ENCODE measurements at places on chromosomes 1 and 21.

- DNase-seq = no peak
Observed at GRCh38 chr1:3380469-3380868, 74.0 kb upstream of the ARHGEF16 start.

DNA sequence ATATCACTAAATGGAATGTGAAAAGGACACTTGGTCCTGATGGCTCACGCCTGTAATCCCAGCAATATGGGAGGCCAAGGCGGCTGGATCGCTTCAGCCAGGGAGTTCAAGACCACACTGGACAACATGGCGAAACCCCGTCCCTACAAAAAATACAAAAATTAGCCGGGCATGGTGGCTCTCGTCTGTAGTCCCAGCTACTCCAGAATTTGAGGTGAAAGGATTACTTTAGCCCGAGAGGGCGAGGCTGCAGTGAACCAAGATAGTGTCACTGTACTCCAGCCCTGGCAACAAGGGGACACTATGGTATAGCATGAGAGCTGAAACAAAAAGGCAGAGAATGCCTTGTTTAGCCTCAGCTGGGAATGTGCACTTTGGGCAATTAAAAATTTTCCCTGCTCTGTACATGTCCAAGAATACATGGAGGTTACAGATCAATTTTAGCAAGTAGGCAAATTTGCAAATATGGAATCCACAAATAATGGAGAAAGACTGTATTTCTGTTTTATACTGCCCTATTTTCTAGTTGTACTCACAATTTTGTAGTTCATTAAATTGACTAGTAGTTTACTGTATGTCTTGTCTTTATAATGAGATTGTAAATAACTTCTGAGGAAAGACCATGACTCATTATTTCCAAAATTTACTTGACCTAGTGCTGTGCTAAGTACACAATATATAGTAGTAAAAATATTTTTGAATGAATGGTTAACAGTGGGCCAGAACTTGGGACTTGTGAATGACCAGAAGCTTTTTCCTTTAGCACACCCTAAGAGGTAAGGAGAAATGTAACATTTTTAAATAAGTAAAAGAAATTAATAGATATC lies 2.0 kb upstream of the ANGEL2 start:
- DNase-seq = no peak

DNA sequence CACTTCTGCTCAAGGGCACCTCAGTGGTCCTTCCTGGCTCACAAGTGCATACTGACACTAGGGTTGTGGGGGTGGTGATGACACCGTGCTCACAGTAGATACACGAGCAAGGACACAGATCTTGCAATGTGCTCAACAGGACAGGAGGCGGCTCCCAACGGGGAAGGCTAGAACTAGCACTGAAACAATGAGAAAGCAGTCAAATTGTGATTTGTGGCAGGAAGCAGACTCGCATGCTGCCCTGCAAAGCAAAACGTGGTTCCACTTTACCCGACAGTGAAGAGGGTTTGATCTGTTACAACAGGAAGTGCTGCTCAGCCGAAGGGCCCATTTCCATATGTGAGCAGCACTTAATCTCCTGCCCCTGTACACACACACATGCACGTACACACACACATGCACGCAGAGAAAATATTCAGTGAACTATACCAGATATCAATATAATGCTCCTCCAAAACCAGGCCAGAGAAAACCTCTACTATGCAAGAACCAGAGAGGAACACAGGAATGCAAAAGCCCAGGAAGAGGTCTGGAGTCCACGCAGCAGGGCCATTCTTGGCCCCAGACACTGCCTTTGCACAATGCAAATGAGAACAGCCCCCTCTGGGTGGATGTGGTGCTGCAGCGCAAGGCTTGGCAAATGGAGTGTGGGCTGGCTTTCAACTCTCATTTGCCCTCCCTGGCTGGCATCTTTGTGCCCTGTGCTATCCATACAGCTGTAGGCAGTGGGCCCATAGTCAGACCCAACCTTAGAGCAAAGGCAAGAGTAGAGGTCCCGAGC lies 47.1 kb downstream of the KANK4 start:
- DNase-seq = no peak

GRCh38 chr1:234607109-234608024 lies 2.6 kb downstream of the IRF2BP2 start:
- no peak for DNase-seq

- DNase-seq = no peak
Observed at GRCh38 chr1:167401260-167401873, 117.0 kb downstream of the CD247 start.

GRCh38 chr1:6866825-6867224 lies 81.6 kb downstream of the CAMTA1 start:
- DNase-seq = no peak

DNA sequence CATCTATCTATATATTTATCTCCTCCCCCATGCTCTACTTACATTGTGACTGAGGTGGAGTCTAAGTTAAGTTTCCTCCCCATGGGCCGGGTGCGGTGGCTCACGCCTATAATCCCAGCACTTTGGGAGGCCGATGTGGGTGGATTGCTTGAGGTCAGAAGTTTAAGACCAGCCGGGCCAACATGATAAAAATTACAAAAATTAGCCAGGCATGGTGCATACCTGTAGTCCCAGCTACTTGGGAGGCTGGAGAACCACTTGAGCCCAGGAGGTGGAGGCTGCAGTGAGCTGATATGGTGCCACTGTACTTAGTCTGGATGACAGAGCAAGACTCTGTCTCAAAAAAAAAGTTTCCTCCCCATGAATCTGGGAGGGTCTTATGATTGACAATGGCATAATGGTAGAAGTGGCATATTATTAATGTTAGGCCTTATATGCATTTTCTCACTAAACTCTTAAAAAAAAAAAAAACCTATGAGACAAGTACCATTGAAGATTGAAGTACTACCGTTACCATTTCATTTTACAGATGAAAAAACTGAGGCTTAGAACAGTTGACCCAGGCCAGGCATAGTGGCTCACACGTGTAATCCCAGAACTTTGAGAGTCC lies 11.2 kb downstream of the F11R start:
- DNase-seq = no peak

GRCh38 chr1:172429331-172430127 lies 9.0 kb downstream of the C1orf105 start:
- peak; percentile 42 for DNase-seq

GRCh38 chr21:45339421-45340402 lies 52.0 kb upstream of the POFUT2 start:
- DNase-seq = no peak

- no peak for DNase-seq
Observed at GRCh38 chr1:232939748-232940147, 10.7 kb upstream of the NTPCR start.

GRCh38 chr1:155003766-155004351 lies 1.3 kb downstream of the ZBTB7B start:
- DNase-seq = no peak

DNA sequence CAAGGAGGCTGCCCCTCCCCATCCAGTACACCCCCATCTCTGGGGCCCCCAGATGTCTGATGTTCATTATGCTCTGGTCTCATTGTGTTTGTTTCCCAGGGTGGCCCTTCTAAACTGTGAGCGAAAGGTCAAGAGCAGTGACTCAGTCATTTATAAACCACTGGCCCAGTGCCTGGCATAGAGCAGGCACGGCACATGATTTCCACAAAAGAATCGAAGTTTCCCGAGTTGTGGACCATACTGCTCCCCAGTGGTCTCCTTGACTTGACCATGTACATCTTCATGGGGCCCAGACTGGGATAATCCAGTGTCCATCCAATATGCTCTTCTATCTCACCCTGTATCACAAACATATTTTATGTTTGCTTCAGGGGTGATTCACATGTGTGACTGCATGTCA lies 153.3 kb downstream of the NR5A2 start:
- peak; percentile 45 for DNase-seq

GRCh38 chr1:53982034-53982762 lies 35.8 kb downstream of the LDLRAD1 start:
- DNase-seq = no peak

- no peak for DNase-seq
Observed at GRCh38 chr21:37266515-37267221, 466 bp downstream of the VPS26C start.

GRCh38 chr1:241531195-241532161 lies 700 bp upstream of the KMO start:
- peak; percentile 37 for DNase-seq

DNA sequence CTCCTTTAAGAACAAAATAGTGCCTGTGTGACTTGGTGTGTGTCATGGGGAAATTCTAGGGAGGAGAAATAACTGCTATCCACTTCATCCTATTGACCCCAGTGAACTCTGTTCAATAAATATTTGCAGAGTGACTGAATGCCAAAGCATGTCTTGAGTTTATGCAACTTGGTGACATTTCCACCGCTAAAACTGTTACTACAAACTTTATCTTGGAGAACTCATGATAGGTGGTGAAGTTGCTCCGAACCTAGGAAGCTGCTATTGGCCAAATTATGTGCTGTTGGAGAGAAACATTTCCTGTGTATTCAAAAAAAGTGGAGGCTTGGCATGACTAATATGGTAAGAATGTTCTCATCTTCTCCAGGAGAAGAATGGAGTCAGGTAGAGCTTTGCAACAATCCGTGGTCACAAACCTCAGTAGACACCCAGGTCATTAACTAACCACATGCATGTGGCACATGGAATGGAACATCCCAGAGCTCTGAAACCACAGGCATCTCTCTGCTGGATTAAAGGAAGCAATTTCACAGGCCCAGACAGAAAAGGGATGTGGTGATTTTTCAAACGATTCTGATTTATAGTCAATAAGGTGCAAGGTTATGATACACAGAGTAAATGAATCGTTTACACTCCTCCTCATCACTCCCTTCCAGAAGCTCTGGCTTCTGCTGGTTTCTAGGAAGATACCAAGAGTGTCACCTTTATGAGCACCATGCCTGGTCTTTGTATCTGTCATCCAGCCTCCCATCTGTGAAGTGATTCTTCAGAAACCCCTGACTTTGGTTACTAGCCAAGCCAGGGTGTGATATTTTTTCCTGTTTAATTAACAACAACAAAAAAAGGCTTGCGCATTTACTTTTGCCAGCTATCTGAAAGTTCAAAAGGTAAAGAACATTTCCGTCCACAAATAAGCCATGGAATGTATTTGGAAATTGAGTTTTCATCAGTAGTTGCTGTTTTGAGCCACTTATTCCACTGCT lies 361.1 kb downstream of the TGFB2 start:
- DNase-seq = peak; percentile 99

DNA sequence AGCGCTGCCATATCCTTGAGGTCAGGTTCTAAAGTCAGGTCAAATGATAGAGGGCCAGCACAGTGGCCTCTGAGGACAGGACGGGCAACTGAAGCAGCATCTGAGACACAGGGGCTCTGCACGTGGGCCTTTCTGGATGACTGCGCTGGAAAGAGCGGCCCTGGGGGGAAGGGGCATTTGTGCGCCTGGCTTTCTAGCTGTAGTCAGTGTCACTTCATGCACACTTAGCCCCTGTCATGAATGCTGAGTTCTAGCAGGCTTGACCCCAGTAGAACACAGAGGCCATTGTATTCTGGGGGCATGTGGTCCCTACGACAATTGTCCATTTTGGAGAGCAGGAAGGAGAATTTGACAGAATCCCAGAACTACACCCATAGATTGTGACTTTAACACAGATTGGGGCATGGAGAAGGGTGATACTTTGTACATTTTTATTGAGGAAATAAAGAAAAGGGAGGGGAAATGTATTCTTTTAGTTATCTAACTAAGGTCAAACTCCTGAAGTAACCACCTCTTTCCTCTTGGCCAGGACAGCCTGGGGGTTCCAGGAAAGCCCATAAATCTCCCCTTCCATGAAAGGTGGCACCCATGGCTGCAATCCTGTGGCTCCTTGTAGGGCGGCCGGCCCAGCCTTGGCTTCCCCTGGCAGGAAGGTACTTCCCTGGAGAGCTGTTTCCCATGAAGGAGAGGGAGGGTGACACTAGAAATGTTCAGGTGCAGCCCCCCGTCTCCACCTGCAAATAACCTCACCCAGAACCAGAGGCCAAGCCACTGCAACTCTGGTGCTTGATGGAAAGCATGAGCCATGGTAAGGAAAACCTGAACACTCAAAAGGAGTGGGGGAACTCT lies 34.4 kb downstream of the NTPCR start:
- no peak for DNase-seq

GRCh38 chr21:41269535-41269934 lies 47.1 kb upstream of the FAM3B start:
- DNase-seq = no peak

DNA sequence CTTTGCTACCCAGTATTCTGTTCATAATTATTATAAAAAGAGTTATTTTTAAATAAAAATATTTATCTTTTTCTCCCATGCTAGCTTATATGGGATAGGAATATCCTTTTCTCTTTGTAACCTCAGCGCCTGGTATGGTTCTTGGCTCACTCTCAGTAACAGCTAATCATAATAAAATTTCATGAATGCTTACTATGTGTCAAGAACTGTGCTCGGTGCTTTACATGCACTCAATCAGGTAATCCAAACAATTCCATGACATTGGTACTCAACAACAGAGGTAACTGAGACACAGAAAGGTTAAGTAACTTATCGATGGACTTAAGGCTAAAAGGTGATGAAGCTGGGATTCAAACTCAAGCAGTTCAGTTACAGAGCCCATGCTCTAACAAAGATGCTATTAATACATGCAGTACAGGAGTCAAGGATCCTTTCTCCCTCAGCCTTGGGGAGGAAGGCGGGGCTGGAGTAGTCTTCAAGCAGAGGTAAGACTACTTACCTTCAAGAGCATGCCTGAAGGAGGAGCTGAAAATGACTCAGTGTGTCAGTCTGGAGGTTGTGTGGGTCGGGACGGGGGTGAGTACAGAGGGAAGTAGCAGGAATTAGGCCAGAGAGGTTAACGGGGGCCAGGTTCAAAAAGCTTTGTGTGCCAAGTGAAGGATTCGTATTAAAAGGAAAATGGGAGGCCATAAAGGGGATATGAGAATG lies 73.4 kb downstream of the PLPPR5 start:
- DNase-seq = no peak

GRCh38 chr21:31589820-31590219 lies 69.7 kb upstream of the SOD1 start:
- DNase-seq = no peak

GRCh38 chr1:47794530-47794929 lies 202.7 kb downstream of the TRABD2B start:
- DNase-seq = no peak

GRCh38 chr1:67020304-67020703 lies 33.6 kb downstream of the SLC35D1 start:
- peak; percentile 52 for DNase-seq

DNA sequence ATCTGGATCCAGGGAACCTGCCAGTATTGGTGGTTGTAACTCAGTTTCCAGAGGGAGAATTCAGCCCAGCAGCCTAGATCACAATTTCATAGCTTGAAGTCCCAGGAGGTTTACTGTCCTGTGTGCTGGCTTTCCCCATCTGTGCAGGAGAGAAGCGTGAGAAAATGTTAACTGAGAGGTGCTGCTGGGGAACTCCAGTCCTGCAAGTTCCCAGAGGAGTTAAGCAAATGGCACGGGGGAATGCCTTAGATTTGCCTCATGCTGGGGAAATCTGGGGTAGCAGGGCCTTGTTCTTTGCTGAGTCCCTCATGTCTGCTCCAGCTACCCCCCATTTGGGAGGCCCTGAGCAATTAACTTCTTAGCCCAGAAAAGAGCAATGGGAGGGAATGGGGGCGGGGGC lies 25.1 kb upstream of the SLAMF6 start:
- DNase-seq = no peak

All from AG09309 (cell line).